ENCODE measurements at places on chromosomes 13 and 19. TPM values are rescaled to one million over a fixed set of nuclear protein-coding genes. Genes with fewer than 3 reads are reported as not detected.

- no peak for DNase-seq
Measured at GRCh38 chr13:48578516-48579164, 45.8 kb upstream of the RCBTB2 start.

DNA sequence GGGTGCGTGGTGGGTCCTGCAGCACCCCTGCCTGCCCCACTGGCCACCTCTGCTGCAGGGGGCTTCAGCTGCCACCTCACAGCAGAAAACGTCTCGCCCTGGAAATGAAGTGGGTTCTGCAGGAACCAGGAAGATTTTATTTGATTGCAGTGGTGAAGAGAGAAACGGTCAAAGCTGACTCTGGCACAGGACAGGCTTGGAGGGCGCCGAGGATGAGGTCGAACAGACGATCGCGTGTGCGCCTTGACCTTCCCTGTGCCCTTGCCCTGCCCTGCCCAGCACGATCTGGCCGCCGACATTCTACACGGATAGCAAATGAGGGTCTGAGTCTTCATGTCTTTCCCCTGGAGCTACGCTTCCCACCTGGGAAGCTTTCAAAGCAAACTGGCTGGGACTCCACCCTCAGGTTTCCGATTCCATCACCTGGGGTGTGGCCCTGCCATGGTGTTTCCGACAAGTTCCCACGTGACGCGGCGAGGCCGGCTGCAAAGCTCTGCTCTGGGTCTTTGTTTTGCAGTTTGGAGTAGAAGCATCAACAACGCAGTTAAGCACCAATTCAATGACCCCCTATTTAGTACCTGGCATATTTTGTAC lies 50.3 kb upstream of the TUBGCP3 start:
- DNase-seq, result no peak

- no peak for DNase-seq
Measured at GRCh38 chr13:26048741-26049140, 3.1 kb downstream of the SHISA2 start.

- peak; percentile 30 for DNase-seq
Measured at GRCh38 chr13:47897411-47898050, 103.5 kb downstream of the SUCLA2 start.

GRCh38 chr19:1210227-1210538 lies 4.6 kb downstream of the STK11 start:
- no peak for DNase-seq

The YJEFN3 gene
- total RNA-seq, result 1.9 TPM

DNA sequence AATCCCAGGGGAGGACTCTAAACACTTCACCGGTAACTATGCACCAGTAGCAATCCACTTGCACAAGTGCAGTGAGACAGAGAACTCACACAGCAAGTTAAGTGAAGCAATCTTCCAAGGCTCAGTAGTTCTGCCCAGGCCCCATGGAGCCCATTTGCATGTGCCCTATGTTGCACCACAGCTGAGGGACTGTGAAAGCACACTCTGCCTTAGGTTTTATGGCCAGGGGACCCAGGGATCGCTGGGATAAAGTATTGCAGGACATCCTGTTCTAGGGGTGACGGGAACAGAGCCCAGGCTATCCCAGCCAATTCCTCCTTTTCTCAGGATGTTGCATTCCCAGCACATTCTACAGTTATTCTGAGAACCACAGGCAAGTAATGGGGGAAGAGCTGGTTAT lies 6.0 kb upstream of the AMER2 start:
- DNase-seq, result no peak

GRCh38 chr19:46081928-46082727 lies 41.3 kb upstream of the IGFL4 start:
- DNase-seq, result peak; percentile 86

DNA sequence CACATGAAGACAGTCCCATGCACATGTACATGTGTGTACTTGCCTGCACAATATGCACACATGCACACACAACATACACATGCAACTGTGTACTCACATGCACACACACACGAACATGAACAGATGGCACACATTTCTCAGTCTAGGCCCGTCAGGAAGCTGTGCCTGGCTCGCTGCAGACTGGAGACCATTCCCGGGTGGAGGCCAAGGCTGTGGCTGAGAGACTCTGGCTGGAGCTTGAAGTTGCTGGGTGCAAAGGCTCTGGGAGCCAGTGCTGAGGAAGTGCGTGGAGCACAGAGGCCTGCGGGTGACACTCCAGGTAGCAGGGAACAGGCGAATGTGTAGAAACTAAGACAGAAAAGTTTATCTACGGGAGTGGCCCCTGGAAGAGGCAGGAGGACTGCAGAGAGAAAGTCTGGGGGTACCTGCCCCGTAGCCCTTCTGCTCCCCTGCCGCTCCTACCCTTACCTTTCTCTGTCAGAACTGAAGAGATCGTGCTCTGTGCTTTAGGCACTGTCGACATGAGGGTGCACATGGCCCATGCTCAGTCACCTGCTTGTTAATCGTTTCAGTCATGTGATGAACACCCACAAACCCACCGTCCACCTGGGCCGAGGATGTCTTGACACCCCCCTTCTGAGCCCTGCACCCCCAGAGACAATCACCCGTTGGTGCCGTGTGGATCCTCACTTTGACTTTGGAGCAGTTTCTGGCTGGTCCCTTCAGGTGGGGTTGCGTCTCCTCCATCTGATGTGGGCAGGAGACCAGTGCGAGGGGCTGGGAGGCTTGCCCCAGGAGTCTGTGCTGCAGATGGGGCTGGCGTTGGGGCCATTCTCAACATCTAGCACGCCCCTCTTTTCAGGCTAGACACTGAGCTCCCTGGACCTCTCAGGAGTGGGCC lies 69.4 kb downstream of the TEX29 start:
- no peak for DNase-seq

The C19orf85 gene
- 0.83 TPM for total RNA-seq

The OR7A10 gene
- total RNA-seq, result not detected

DNA sequence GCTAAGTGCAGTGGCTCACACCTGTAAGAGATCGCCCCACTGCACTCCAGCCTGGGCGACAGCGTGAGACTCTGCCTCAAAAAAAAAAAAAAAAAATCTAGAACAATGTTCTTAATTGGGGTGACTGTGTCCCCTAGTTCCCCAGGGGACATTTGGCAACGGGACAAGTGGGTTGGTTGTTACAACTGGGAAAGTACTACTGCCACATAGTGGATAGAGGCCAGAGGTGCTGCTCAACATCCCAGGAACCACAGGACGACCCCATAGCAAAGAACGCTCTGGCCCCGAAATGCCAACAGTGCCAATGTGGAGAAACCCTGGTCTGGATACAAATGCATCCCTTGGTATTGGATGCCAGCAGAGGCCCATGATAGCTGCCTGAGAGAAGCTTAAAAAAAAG lies 11.8 kb downstream of the NLRP12 start:
- peak; percentile 31 for DNase-seq

DNA sequence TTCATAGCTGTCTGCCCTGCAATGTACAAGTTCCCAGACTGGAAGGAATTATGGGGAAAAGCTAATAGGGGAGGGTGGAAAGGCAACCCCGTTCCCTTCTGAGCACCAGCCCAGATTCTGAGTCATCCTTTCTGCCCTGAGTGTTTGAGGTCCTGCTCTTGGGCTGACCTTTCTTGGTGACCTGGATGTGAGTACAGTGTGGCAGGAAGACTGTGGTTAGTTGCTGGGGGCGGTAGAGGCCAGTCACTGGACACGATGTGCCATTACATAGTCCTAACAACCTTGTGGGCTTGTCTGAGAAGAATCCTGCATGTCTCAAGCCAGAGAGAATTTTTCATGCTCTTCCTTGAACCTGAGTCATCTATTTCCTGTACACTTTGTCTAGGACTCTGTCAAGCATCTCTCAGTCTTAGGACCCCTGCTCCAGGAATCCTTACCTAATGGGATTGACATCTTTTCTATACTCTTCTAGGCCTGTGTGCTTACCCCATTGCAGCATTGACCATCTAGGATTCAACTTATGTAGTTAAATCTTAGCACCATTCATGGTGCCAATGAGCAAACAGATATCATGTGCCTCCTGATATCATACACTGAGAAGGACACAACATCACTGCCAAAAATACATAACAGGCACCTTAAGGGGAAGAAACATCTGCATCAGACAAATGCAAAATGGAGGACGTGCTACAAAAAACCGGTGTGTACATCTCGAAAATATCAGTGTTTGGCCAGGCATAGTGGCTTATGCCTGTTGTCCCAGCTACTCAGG lies 8.1 kb upstream of the ANGPTL4 start:
- DNase-seq, result peak; percentile 26

DNA sequence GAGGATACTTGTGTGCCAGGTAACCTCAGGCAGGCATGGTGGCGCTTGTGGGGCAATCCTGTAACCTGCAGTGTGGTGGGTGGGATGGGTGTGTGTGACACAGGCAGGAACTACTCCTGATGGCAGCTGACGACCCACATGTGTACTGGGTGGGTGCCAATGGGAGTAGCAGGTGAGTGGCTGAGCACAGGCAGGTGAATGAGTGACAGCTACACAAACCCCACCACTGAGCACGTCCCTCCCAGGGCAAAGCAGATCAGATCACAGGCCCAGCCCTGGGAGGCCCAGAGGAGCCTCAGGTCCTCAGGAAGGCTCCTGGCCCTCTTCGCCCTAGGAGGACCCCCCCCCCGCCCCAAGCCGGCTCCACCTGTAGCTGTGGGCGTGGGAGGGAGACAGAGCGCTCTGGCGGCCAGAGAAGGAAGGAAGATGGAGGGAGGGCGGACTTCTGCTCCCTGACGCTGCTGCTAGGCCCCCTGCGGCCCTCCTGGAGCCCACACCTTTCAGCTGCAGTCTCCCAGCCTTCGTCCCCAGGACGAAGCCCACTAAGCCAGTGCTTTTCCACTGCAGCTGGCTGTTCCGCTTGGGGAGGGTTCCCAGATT lies 1.3 kb upstream of the ZNF181 start:
- no peak for DNase-seq

The ZNF584 gene
- 26.6 TPM for total RNA-seq

The STAP2 gene
- total RNA-seq, result 74.4 TPM

GRCh38 chr13:48978942-48979601 lies 3.4 kb downstream of the FNDC3A start:
- DNase-seq, result peak; percentile 11

The PABPC3 gene
- total RNA-seq, result 0.18 TPM

The ZNF599 gene
- 6.7 TPM for total RNA-seq

The PSG11 gene
- total RNA-seq, result not detected

The SYNGR4 gene
- 1.2 TPM for total RNA-seq

DNA sequence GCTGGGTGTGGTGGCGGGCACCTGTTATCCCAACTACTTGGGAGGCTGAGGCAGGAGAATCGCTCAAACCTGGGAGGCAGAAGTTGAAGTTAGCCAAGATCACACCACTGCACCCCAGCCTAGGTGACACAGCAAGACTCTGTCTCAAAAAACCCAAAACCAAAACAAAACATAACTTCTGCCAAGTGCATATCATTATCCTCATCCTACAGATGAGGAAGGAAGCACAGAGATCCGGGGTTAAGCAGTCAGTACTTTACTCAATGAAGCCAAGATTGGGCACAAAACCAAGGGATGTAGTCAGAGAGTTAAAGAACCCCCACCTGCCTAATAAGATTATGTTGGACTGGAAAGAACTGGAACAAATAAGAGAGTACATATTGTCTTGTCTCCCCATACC lies 5.5 kb upstream of the TMTC4 start:
- no peak for DNase-seq

The IZUMO4 gene
- total RNA-seq, result 2.7 TPM

GRCh38 chr19:45293682-45294081 lies 29.0 kb downstream of the CKM start:
- no peak for DNase-seq

GRCh38 chr13:105918842-105919741 lies 616.4 kb downstream of the EFNB2 start:
- DNase-seq, result peak; percentile 97

GRCh38 chr13:72244788-72245187 lies 377.8 kb upstream of the DACH1 start:
- DNase-seq, result no peak

GRCh38 chr13:80312967-80313366 lies 28.0 kb downstream of the SPRY2 start:
- no peak for DNase-seq

DNA sequence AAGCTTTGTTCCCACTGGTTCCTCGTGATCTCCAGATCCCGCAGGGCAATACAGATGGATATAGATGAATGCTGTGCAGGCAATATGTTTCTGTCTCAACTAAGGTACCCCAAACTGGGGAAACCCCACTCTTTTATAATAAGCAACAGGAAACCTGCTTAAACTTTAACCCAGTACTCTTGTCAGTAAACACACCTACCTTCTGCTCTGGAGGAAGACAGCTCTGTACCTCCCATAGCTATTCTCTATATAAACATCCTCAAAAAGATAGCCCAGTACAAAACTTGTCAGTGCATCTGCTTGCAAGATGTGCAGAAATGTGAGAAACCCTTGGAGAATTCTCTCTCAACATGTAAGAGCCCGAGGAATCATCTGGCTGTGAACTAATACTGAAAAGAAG lies 583.6 kb downstream of the OLFM4 start:
- no peak for DNase-seq

The IGFL3 gene
- total RNA-seq, result not detected

DNA sequence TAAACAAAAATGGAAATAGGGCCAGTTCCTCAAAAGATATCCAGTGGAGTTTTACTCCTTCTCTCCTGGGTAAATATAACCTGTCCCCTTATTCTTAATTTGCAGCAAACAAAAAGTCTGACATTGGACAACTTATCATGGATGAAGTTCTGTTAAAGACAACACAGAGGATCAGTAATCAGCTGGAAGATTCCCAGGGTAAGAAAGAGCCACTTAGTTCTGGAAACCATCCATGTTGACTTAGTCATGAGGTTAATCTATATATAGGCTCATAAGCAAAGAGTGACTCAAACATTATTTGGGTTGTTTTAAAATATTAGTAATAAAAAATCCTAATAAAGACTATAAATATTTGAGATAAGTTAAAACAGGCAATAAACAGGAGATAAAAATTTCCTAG lies 40.5 kb upstream of the EBPL start:
- DNase-seq, result no peak

GRCh38 chr13:99176309-99177276 lies 24.1 kb upstream of the UBAC2 start:
- peak; percentile 97 for DNase-seq

The LGALS7 gene
- 1.5 TPM for total RNA-seq

- peak; percentile 96 for DNase-seq
Measured at GRCh38 chr13:85503797-85504196, 295.4 kb downstream of the SLITRK6 start.

The ERVV-1 gene
- not detected for total RNA-seq

DNA sequence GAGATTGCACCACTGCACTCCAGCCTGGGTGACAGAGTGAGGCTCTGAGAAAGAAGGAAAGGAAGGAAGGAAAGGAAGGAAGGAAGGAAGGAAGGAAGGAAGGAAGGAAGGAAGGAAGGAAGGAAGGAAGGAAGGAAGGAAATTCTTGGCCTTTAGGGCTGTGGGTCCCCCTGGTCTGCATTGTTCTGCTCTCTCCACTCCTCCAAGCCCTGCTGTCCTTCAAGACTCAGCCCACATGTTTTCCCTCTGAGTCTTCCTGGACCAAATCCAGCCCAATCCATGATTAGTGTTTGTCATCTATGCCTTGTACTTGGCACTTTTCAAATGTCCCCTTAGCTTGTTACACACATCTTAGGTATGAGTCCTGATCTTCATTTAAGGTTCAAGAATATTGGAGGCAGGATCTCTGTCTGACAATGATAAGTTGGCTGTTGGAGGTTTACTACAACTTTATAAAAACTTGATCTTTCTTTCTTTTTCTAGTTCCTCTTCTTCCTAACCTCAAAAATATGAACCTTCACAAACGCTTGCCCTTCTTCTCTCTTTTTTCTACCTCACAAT lies 48.8 kb upstream of the INTS6 start:
- DNase-seq, result no peak

The CEACAM7 gene
- total RNA-seq, result not detected

The NLRP7 gene
- not detected for total RNA-seq
